Mesenteric fat pad (tissue), 1 donor: ENCODE measurements at places on chromosomes 3 and 15. TPM values are rescaled to one million over a fixed set of nuclear protein-coding genes. Genes with fewer than 3 reads are reported as not detected.
A peak's percentile ranks its signal among the peaks of the same experiment; 100 is the strongest.

The CCRL2 gene
- 8.8 TPM for total RNA-seq

The SOX14 gene
- total RNA-seq, result not detected

The IL17RC gene
- 28.8 TPM for total RNA-seq

The PRTG gene
- total RNA-seq, result 1.00 TPM

The UNC13C gene
- not detected for total RNA-seq

The BCL2A1 gene
- 18.1 TPM for total RNA-seq

The TMEM45A gene
- total RNA-seq, result 32.0 TPM

GRCh38 chr3:49416867-49417266 is 4.6 kb downstream of the TCTA start:
- no peak for DNase-seq

GRCh38 chr15:71094137-71094536 is 21.1 kb upstream of the THSD4 start:
- DNase-seq, result no peak

DNA sequence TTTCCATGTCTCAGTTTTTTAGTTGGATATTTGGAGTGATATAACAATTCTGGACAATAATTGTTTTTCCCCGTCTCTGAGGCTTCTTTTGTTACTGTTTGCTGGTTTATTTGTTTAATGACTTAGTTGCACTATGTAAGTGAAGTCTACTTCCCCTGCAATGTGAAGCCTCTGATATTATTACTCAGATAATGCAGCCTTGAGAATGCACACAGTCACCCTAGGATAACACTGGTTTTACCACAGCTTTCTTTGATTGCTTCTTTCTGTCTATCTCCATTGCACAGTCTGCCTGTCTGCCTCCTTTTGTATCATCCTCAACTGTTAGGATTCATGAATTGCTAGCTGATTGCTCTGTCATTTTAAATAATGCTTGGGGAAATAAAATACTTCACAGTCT is 208.7 kb upstream of the ROBO1 start:
- no peak for DNase-seq

DNA sequence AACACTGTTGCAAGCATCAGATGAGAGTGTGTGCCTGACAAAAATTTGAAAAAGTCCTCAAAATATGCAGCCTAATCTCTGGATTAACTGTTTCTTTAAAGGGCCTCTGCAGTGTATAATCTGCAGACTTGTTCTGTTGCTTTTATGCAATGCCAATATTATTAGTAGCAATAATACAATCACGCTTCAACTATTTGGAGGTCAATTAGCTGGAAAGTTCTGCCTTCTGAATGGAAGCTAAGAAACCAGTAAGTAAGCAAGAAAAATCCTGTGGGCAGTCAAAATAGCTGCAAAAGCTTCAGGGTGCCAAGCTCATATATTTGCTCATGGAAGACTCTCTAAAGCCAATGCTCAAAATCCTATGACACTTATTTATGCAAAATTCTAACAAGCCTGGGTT is 153.2 kb upstream of the NR2F2 start:
- no peak for DNase-seq

- no peak for DNase-seq
Measured at GRCh38 chr3:51944451-51945021, 2.4 kb downstream of the PARP3 start.

DNA sequence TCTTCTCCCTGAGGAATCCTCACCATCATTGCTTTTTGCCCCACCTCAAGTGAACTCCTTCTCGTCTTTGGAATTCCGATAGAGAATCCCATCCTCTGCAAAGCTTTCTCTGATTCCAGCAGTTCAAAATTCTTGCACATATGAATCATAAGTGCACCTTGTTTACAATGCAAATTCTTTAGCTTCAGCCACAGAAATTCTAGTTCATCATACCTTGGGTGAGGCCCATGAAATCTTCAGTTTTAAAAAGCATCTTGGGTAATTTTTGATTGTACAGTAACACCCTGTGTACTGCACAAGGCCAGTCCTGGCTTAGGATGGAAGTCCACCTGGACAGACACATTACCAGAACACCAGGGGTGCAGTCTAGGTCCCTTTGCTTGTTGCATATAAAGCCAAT is 30.8 kb downstream of the MDFIC2 start:
- no peak for DNase-seq

DNA sequence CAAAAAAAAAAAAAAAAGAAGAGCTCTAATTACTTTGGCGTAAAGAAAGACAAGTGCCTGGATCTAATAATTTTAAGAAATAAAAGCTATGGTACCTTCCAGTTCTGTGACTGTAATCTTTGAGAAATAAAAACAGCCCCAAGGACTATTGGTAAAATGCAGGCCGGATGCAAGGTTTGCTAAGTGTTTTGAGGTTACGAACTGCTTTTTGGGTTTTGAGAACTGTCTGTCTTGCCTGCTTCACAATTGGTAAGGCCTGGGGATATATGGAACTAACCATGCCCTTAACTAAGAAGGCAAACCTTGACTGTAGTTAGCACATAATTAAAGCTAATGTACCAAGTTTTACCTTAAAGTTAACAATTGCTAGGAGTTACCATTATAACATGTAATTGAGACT is 388.4 kb upstream of the CBLB start:
- DNase-seq, result no peak

DNA sequence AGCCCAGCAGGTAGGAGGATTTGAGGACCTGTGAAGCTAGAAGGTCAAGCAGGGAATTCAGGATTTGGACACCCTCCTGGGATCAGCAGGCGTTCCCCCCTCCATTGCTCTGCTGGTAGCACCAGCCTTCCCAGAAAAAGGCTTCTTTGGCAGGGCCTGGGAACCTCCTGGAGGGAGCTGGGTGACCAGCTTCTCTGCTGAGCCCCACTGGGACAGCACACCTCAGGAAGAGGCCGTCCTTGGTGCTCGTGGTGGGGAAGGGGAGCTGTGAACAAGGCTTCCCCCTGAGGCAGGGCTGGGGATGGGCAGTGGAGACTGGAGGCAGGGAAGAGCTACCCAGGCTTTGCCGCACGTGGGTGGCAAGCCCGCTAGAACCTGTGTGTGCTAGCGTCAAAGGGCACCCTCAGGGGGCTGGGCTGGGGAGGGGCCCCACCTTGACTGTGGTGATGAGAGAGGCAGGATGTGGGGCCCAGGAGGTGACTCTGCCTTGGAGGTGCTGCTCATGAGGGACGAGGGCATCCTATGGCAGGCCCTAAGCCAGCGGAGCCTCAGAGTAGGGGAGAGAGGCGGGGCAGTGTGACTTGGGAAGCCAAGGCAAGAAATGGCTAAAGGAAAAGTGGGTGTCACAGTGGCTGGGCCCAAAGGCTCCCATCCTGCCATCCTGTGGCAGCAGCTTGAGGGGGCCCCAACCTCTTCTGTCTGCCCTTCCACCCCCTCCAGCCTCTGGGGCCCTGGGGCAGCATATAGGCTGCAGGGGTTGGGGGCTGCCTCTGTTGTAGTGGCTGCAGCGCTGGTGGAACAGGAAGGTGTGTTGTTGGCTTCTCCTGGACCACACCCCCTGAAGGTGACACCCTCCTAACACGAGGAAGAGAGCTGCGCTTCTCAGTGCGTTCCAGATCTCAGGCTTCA is 20.7 kb downstream of the KLF13 start:
- no peak for DNase-seq

- no peak for DNase-seq
Measured at GRCh38 chr3:10194328-10195071, 29.8 kb downstream of the IRAK2 start.

DNA sequence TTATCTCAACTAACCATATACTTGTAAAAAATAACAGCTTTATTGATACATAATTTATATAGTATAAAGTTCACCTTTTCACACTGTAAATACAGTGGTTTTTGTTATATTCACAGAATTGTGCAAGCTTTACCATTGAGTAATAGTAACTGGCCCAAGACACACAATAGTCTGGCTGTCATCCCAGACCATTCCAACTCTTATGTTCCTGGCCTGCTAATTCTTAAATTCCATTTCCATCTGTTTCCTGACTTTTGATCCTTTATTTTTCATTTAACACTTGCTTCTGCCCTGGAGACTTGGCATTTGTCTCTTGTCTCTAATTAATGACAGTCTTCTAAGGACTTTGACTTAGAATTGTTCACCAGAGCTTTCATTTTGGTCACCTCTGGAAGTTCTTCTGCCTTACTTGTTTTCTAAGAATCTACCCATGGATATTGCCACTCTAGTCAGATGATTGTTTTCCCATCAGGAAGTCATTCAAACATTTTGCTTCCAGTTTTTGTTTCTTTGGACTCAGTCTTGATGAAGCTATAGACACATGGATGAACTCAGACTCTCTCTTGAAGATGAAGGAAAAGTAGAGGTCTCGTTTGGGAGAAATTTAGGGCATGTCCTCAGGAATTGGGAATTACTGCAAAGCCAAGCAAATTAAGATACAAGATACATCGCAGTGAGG is 27.2 kb upstream of the PLSCR4 start:
- no peak for DNase-seq

- no peak for DNase-seq
Measured at GRCh38 chr3:114698146-114699105, 404.6 kb downstream of the TIGIT start.

GRCh38 chr15:45091161-45091560 is 22.8 kb downstream of the DUOX2 start:
- peak; percentile 35 for DNase-seq

GRCh38 chr3:84904816-84905555 is 53.8 kb upstream of the CADM2 start:
- DNase-seq, result no peak

GRCh38 chr3:122397201-122397600 is 13.2 kb downstream of the FAM162A start:
- no peak for DNase-seq

DNA sequence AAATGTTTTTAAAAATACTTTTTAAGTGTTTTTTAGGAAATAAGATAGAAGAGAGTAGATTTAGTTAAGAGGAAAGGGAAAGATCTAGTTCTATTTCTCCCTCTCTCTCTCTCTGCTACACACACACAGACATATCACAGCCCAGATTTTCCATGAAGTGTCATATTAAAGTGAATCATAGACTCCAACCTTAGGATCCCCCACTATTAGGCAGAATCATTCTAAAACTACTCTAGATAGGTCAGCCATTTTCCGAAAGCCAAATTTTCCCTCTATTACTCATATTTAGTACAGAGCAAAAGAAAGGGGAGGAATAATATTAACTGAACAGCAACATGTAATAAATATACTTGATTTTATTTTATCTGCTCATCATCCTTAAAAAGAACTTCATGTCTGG is 45.1 kb upstream of the RSL24D1 start:
- no peak for DNase-seq

DNA sequence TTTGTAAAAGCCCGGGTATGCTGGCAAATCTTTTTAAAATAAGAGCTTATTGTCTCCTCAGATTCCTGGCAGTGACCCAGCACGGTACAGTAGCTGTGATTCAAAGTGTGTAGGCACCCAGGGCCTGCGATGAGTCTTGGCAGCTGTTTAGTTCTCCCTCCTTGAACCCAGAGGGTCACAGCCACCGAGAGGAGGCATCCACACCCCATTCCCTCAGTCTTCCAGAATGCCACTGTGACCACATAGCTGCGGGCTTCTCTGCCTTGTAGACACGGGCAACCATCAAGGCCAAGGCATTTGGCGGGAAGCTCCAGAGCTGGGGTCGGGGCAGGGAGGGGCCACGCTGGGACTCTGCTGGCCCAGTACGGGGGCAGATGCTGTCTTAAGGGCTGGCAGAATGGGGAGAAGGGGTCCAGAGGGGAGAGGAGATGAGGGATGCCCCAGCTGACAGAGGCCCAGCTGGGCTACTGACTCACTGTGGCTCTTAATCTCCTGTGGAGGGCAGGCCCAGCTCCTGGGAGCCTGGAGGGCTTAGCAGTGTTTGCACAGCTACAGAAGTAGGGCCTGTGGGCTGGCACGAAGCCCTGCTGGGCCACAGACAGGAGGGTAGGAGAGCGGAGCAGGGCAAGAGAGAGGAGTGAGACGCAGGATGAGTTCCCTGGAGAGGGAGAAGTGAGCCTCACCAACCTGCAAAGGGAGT is 68.8 kb upstream of the DLG1 start:
- peak; percentile 59 for DNase-seq

DNA sequence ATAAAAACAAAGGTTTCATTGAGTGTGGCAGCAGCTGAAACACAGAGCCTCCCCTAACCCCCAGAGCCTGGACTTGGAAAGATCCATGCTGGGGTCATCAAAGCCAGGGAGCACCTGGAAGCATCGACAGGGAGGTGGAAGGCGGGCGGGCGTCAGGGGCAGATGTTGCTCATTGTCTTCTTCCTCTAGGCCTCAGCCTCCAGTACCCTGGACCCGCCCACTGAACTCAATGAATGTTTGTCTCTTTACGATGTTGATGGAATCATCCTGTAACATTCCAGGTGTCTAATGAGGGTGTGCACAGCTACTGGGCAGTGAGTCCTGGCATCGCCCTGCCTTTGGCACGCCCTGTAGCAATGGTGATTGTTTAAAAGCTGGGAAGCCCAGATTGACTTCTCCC is 9.8 kb downstream of the GP5 start:
- peak; percentile 53 for DNase-seq

GRCh38 chr15:81197255-81197630 is 564 bp downstream of the IL16 start:
- no peak for DNase-seq

GRCh38 chr3:190596349-190597285 is 82.7 kb downstream of the IL1RAP start:
- no peak for DNase-seq

DNA sequence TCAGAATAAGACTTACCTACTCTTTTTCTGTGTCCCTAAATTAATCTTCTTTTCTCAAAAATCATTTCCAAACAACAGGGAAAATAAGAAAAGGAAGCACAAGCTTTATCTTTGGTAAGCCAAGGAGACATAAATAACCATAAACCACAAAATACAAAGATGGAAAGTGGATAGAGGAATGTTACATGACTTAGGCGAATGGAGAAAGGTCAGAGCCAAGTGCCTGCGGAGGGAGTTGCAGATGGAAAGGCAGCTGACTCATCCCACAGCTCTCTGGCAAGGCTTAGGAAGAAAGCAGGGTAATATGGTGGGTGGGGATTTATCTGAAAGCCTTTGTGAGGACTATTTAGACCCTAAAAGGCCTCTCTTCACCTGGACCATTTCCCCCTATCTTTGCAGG is 72.8 kb downstream of the GALK2 start:
- no peak for DNase-seq

DNA sequence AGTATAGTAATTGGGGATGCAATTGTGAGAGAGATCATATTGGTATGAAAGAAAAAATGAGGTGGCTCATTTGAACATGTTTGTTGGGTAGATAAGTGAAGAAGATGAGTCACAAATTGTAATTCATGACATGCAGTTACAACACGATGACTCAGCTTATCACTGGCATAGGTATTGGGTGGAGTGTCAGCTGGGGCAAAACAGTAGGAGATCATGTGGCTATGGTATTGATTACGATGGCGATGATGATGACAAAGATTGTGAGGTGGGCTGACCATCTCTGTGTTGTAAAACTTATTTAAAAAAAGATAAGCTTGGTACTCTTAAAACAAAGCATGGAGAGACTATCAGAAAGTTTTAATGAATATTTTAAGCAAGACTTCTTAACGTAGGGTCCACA is 11.6 kb upstream of the DPH6 start:
- DNase-seq, result no peak
